ENCODE measurements at places on chromosomes 5 and 9. TPM values are rescaled to one million over a fixed set of nuclear protein-coding genes. Genes with fewer than 3 reads are reported as not detected.

- no peak for DNase-seq
Observed at GRCh38 chr5:156631005-156631404, 219.1 kb upstream of the PPP1R2B start.

- peak; percentile 67 for DNase-seq
Observed at GRCh38 chr5:65394087-65394486, 87.6 kb downstream of the ADAMTS6 start.

- no peak for DNase-seq
Observed at GRCh38 chr9:35771534-35771933, 17.5 kb upstream of the MSMP start.

GRCh38 chr9:74653410-74654080, 156.4 kb downstream of the RORB start:
- no peak for DNase-seq

DNA sequence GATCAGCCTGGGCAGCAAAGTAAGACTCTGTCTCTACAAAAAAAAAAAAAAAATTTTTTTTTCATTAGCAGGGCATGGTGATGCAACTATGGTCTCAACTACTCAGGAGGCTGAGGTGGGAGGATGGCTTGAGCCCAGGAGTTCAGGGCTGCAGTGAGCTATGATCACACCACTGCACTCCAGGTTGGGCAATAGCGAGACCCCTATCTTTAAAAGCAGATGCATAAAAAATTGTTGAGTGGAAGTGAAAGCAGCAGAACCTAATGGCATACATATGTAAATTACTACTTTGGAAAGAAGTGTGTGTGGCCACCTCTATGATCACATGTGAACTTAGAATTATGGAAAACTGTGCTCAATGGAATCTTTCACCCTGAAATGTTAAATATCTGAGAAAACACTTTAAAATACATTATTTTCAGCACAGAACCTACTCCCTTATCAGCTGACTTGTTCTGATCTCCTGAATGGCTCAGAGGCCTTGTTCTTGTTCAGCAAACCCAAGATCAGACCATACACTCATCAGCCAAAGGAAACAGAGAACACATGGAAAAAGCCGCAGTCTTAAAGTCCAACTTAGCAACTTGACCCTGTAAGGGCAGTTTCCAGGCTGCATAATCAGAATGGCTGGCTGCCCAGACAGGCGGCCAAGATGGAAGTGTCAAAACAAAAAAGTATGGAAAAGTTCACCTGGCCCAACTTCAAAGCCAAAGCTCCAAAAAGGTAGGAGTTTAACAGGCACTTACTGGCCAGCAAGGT, 56.5 kb downstream of the SIL1 start:
- peak; percentile 68 for DNase-seq

- no peak for DNase-seq
Observed at GRCh38 chr5:172439785-172440477, 14.4 kb downstream of the SH3PXD2B start.

DNA sequence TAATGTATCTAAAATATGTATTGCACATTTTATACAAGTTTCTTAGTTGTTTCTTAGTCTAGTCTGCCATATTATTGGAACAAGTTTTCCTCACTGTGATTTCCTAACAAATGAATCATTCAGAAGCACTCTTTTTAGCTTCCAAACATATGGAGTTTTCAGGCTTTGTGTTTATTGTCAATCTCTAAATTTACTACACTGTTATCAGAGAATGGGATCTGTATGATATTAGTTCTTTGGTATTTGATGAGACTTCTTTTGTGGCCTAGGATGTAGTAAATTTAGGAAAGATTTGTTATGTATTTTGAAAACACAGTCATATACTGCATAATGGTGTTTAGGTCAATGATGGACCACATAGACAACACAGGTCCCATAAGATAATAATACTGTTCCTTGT, 25.7 kb downstream of the SREK1IP1 start:
- DNase-seq: no peak

- no peak for DNase-seq
Observed at GRCh38 chr9:2024888-2025782, 10.0 kb downstream of the SMARCA2 start.

DNA sequence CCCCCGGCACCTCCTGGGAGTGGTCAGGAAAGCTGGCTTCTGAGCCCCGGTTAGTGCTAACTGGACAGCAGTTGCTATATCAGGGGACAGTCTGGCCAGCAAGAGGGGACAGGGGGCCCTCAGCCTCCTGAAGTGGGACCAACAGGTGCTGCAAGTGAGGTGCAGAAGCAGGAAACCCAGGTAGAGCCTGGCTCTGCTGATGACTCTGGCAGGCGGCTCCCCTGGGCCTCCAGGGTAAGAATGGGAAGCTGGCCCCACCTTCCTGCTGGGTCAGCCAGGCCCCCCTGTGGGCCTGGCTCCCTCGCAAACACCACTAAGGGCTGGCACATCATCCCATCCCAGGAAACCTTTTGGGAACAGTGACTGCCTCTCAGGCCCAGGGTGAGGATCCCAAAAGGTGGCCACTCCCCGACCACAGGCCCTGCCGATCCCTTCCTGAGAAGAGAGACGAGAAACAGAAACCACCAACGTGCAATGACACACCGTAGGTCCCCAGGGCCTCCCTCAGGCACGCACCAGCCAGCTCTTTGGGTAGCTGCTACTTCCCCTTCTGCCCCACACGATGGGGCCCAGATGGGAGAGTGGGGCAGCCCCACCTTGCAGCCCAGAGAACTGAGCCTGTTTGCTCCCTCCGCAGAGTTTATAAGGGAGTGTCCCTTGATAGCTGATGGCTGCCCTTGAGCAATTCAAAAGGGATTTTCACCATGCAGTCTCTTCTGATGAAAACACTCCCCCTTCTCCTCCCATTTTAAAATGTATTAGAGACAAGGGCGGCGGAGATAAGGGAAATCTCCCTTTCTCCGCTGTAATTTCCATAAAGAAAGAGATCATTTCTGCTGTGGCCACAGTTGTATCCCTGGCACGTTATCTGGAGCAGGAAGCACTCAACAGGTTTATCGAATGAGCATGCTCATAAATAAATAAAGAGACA, 76.8 kb downstream of the STK10 start:
- no peak for DNase-seq

GRCh38 chr5:62143268-62144229, 162.5 kb upstream of the KIF2A start:
- DNase-seq: no peak

DNA sequence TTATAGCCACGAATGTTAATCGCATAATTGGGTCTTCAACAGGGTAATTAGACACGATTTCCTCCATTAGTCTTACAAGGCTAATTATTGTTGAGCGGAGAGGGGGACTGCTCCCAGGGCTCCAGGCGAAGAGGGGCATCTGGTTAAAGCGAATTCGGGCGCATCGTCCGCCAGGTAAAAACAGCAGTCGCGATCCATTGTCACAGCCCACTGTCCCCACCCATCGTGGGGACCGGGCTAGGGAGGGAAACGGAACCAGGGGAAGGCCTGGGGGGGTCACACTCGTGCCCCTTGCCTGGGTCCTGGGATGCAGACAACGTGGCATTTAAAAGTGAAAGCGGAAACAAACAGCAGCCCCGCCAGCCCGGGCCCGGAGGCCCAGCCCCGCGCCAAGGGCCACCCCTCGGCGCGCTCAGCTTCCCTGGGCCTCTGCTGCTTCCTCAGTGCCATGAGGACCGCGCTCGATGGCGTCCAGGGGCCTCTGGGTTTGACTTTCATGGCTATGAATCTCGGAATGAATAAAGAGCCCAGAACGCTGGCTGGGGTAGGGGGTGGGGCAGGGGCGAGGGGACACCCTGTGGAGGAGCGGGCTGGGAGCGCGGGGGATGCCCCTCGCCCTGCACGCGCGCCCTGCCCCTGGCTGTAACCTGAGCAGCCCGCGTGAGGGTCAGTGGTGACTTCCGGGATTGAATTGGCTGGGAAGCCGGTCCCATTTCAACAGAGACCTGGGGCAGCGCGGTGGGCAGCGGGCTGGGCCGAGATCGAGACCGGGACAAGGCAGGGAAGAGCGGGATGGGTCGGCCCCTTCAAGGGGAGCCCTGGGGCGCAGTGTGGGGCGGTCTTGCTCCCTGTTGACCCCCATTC, 99.9 kb downstream of the GTF3C4 start:
- no peak for DNase-seq

DNA sequence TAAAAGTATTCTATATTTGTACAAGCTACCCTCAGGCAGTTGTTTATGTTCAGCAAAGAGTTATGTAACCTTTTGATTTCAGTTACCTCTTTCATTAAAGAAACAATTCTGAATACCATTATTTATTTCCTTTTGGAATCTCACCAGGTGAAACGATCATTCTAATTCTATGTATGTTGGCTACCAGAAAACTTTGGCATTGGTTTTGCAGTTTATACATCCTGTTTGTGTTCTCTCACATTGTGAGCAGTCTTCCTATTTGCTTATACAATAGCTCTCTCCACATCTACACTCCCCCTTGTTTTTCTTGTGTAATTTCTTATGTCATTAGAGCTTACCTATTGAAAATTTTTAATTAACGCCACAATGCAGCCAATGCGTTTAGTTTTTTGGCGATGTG, 276.0 kb upstream of the MPDZ start:
- no peak for DNase-seq

- no peak for DNase-seq
Observed at GRCh38 chr9:89923961-89924504, 319.2 kb downstream of the GADD45G start.

DNA sequence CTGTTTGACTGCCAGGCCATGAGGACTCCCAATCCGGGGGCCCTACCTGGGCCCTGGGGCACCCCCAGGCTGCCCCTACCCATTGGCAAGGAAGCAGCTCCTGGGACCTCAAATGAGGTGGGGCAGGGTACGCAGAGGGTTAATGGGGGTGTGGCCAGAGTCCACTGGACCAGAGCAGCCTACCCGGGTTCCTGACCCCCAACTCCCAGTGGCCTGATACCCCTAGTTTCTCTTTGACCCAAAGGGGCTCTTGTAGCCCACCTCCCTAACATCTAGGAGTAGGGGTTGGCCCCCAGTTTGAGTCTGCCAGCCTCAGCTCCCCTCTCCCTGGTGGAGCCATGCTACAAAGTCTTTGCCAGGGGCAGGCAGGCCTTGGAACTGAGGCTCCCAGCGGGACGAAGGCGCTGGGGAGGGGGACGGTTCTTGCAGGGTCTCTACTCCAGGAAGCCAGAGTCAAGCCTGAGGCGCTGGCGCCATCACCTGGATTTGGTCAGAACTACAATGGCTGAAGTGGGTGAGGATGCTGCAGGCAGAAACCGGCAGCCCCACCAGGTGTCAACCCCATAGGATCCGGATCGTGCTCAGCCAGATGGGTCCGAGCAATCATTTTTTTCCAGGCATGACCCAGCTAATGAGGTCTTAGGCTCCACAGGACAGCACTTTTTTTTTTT, 8.4 kb upstream of the CERCAM start:
- no peak for DNase-seq

- no peak for DNase-seq
Observed at GRCh38 chr5:96870094-96871026, 5.9 kb upstream of the ERAP2 start.

DNA sequence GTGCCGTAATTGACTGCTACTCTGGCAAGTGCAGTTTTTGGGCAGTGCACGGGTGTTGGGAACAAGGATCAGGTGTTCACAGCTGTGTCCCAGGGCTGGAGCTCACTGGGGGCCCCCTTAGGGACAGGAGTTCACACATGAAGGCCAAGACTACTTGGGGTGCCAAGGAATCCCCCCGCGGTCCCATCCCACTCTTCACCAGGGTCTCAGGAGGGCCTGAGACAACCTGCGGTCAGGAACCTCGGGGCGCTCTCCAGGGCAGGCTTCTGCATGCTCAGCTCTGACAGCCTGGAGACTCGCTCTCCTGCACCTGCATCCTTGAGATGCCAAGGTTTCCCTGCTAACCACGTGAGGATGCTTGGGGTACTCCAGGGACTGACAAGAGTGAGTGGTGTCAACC, 2.3 kb upstream of the MAN1B1 start:
- DNase-seq: no peak

GRCh38 chr5:43371821-43372220, 40.4 kb downstream of the CCL28 start:
- DNase-seq: no peak

GRCh38 chr9:78239506-78239905, 3.6 kb downstream of the CEP78 start:
- peak; percentile 22 for DNase-seq

- DNase-seq: no peak
Observed at GRCh38 chr9:70805949-70806348, 315.5 kb downstream of the TRPM3 start.

GRCh38 chr9:1941989-1942388, 73.2 kb upstream of the SMARCA2 start:
- DNase-seq: no peak

- DNase-seq: no peak
Observed at GRCh38 chr5:126358525-126358924, 64.7 kb upstream of the GRAMD2B start.

- DNase-seq: no peak
Observed at GRCh38 chr5:95870105-95870672, 47.7 kb upstream of the GLRX start.

TAF11L10 gene
- not detected for total RNA-seq

TEX48 gene
- total RNA-seq: not detected

PFN3 gene
- total RNA-seq: not detected

PCDHA1 gene
- total RNA-seq: not detected

SMIM3 gene
- 9.5 TPM for total RNA-seq

GNA14 gene
- total RNA-seq: 0.14 TPM

CDKN2B gene
- total RNA-seq: 25.9 TPM

RABGAP1 gene
- total RNA-seq: 10.6 TPM

AGXT2 gene
- total RNA-seq: not detected

SLC36A3 gene
- total RNA-seq: not detected
